ENCODE measurements at places on chromosomes 5 and 9.

DNA sequence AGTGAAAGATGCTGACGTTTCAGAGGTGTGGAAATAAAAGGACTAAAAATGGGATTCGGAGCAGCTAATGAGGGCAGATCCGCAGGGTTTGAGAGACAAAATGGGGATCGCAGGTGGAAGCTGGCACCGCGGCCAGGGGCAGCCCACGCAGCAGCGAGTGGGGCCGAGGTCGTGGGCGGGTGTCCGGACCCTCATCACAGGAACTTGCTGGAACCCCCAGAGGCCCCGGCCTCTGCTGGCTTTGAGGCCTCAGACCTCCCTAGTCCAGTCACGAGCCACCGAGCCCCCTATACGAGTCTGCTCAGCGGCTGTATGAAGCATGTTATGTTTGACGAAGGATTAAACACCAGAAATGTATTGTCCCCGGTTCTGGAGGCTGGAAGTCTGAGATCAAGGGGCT lies 45.8 kb upstream of the FCN1 start:
- no peak for DNase-seq

GRCh38 chr9:137074657-137075274 lies 2.6 kb upstream of the UAP1L1 start:
- no peak for DNase-seq

GRCh38 chr9:90555351-90556057 lies 87.1 kb downstream of the DIRAS2 start:
- DNase-seq = no peak

- DNase-seq = no peak
Observed at GRCh38 chr5:178094345-178094744, 19.0 kb upstream of the N4BP3 start.

DNA sequence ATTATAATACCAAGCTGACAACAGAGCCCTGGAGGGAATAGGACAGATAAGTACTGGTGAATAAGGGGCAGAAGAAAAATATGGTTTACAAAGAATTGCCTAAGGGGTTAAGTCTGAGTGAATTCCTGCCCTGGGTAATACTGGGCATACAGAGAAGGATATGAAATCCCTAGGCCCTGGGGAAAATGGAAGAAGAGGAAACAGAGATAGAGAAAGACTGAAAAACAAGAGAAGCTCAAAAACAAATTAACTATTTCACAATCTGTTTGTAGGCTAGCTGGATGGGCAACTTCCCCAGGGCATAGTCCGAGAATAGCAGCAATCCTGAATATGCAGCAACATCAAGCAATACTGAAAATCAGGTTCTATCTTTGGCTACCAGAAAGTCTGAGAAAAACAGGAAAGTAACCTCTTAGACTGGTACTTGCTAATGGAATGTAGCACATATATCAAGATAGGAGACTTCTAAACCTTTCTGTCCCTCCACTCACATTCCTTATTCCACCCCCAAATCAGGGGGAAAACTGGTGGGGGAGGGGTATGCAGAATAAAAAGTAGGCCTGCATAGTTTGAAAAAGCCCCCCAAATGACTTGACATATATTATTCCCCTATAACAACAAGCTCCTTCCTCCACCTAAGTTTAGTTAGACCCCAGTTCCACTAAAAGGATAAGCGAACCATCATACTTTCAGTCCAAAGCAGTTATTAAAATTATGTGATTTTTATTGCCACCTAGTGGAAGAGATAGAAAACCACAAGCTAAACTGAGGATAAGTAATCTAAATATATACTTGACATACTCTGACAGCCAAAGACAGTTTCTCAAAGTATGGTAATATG lies 20.6 kb downstream of the SLC38A9 start:
- no peak for DNase-seq

Measured in nephron progenitor cell (in vitro differentiated cells).